ENCODE measurements at places on chromosomes 16 and 17.

- DNase-seq = no peak
Observed at GRCh38 chr17:60630352-60630751, 30.4 kb downstream of the PPM1D start.

DNA sequence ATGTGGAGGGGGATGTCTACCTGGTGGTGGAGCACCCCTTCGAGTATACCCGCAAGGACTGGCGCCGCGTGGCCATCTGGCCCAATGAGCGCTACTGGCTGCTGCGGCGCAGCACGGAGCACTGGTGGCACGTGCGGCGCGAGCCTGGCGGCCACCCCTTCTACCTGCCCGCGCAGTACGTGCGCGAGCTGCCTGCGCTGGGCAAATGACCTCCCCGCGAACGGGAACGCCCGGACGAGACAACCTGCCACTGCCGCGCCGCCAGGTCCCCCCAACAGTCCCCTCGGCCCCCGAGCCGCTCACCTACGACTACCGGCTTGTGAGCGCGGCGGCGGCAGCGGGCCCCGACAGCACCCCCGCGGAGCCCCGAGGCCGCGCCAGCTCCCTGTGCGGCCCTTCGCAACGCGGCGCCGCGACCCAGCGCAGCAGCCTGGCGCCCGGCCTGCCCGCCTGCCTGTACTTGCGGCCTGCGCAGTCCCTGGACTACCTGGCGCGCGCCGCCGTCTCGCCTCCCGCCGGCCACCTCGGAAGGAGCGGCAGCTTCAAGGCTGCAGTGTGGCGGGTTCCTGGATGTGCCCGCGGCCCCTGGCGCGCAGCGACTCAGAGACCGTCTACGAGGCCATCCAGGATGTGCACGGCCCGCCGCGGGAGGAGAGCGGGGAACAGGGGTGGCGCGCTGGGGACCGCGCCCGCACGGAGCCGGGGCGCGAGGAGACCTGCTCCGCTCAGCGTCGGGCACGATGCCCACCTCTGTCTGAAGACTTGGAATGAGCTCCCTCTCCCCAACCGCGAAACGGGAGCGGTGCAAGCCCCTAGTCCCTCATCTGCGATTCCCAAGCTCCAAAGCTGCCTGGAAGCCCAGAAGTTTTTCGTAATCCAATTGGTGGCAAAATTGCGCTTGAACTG, 48.7 kb upstream of the AMZ2 start:
- no peak for DNase-seq

GRCh38 chr17:82602986-82603710, 45.1 kb downstream of the WDR45B start:
- no peak for DNase-seq

GRCh38 chr17:5585836-5586521, 1.7 kb upstream of the NLRP1 start:
- DNase-seq = no peak

- no peak for DNase-seq
Observed at GRCh38 chr17:29124135-29124924, 55.9 kb downstream of the MYO18A start.

DNA sequence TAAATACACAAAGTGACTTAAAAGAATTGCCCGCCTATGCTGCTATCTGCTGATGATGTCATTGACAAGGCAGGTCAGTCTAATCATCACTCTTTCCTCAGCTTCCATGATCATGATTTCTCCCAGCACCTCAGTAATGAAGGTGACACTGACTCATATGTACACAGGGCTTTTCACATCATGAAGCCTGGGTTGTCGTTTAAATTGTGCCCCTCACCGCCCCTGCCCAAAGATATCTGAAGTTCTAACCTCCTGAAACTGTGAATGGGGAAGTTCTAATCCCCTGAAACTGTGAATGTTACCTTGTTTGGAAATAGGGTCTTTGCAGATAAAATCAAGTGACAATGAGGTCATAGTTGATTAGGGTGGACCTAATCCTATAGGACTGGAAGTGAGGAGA, 17.4 kb upstream of the GPRC5C start:
- no peak for DNase-seq

- no peak for DNase-seq
Observed at GRCh38 chr17:82959990-82960418, 119.4 kb upstream of the METRNL start.

- DNase-seq = no peak
Observed at GRCh38 chr17:44346064-44346844, 1.2 kb downstream of the GRN start.

- DNase-seq = no peak
Observed at GRCh38 chr17:64083563-64084085, 46.3 kb downstream of the ERN1 start.

- no peak for DNase-seq
Observed at GRCh38 chr17:29074488-29074887, 31.5 kb downstream of the PIPOX start.

- DNase-seq = no peak
Observed at GRCh38 chr16:70157477-70158260, 15.9 kb upstream of the CLEC18C start.

GRCh38 chr17:57285701-57286100, 29.4 kb downstream of the MSI2 start:
- no peak for DNase-seq

GRCh38 chr16:82395212-82395611, 225.2 kb upstream of the MPHOSPH6 start:
- no peak for DNase-seq

All from keratinocyte (primary cell).